Fibroblast of skin of left biceps (primary cell): ENCODE measurements at places on chromosomes 5 and 9.
A peak's percentile ranks its signal among the peaks of the same experiment; 100 is the strongest.

DNA sequence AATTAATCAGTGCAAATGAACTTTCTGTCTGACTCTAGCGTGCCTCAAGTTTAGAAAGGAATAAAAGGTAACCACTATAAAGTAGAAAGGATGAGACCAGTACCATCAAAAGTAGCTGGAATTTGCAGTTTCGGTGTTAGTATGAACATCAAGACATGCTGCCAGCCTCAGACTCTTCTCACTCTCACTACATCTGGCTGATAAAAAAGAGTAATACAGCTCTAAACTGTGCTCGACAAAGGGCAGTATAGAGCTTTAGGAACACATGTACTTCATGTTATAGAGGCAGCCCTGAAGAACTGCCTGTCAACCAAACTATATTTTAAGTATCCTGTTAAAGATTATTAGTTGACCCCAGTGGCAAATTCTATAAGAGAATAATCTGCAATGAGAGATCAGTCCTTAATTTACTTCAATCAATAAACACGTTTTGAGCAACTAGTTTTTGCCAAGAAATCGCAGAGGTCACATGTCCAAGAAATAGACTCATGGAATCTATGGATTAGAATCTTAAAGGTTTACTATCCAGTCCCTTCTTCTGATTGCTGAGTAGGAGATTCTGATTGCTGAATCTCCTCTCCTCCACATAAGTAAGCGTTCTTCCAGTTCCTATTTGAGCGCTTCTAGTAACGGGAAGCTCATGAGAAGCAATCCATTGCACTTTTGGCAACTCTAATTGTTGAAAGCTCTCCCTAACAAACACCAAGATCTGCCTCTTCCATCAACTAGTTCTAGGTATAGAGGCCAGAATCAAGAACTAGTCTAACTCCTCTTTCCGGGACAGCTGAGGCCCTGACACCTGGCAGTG, 941 bp downstream of the XPA start:
- no peak for DNase-seq

DNA sequence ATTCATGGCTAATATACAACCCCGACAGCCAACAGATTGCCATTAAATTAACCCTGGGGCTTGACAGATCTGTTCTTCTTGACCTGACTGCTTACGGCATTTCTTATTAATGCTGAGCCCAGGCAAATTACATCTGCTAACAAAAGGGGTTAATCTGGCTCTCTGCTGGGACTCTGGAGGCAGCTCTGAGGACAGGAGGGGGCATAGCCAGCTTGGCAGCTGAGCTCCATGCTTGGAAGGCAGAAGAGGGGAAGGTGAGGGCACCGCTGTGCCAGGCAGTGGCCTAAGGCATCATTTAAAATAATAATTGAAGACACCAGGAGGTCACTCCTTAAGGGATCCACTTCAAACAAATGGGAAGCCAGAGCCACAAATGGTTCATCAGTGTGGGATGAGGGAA, 126.0 kb upstream of the GPR151 start:
- DNase-seq = no peak

- DNase-seq = peak; percentile 87
Measured at GRCh38 chr5:42840269-42840668, 28.6 kb upstream of the SELENOP start.

DNA sequence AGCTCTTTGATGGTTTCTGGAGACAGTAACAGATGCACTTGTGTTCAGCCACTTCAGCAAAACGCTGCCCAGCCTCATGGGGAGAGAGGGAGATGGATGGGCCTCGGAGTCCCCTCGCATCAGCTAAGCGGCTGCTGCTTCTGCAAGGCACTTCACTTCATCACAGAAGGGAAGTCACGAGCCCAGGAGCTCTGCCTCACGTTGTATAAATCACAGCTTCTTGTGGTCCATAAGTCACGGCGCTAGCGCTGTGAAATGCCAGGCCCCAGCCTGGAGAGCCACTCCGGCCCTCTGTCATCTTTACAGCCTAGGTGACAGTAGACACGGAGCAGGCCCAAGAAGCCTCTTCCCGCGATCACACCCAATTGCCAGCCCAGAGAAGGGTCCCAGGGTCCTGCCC, 23.4 kb downstream of the DBH start:
- no peak for DNase-seq

GRCh38 chr5:78523314-78524193, 125.0 kb downstream of the LHFPL2 start:
- DNase-seq = no peak

GRCh38 chr5:75091597-75091996, 39.2 kb upstream of the GCNT4 start:
- no peak for DNase-seq

DNA sequence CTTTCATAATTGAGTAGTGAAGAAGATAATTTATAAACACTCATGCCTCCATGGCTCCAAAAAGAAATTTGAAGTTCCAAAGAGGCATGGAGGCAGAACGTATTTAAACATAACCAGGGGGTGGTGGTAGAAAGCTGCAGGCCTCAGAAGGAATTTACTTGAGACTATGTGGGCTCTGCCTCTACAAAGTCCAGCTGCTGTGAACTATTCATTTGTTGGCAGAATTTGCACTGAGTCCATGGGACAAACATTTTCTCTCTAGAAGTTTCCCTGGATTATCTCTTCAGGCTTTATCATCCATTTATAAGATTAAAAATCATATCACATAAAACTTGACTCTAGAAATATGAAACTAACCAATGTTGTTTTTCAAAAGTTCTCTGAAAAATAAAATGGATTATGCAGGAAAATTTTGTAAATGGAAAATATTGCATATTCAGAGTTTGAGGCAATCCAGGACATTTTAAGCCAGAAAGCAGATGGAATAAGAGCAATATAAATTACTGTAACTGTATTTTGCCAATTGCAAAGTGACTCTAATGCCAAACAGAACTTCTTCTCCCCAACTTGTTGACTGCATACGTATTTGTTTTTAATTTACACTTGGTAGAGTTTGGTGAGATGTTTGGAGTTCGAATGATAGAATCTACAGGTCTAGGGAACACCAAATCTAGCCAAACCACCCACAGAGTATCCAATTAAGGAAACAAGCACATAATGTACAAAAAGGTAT, 258.2 kb downstream of the ENC1 start:
- no peak for DNase-seq

GRCh38 chr9:23005156-23005555, 558.5 kb downstream of the DMRTA1 start:
- DNase-seq = peak; percentile 71

DNA sequence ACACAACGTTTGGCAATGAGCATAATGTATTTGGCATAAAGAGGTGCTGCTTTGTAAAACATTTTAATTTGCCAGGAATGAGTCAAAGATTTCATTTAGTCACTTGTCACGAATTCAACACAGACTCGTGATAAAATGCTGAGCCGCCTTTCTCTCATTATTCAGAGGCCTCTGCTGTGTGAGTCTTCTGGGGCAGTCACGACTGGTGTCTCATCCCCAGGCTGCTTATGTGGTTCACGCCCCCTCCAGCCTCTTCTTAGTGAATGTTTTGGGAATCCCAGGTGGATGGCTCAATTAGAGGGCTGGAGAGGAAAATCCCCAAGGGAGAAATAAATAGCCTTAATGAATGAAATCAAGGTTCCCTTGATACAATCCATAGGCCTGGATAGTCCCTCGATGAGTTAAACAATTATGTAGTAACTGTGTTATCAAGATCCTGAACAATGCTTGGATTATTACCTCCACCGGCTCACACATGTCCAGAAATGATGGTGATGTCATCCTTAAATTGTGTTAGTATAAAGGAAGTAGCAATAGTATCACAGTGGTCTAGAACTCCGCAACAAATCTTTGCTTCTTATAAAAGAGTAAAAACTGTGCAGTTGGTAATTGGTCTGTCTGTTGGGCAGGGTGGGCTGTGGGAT, 192.1 kb upstream of the ADAMTS16 start:
- no peak for DNase-seq

- no peak for DNase-seq
Measured at GRCh38 chr5:59371525-59372127, 521.9 kb downstream of the PDE4D start.

- no peak for DNase-seq
Measured at GRCh38 chr5:10246761-10247160, 2.9 kb downstream of the ATPSCKMT start.

DNA sequence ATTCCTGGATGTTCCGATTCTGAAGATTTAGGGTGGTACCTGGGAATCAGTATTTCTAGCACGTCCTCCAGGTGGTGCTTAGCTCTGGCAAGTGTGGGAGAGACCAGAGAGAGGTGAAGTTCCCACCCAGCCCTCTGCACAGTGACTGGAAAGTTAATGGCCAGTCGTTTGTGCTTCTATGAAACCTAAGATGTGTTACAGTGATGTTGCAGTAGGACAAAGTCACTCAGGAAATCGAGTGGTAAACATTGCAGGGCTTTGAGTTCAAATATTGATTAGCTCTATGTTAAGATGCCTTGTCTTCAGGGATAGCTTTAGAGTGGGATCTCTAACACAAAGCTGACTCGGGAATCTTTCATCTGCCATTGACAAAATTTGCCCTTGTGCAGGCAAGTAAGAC, 55.6 kb downstream of the PIK3R1 start:
- DNase-seq = no peak

GRCh38 chr9:133635533-133636531, at the start of gene DBH:
DBH (plus strand) TSS chr9:133636363; CDS start chr9:133636372, 9 bp downstream.
- DNase-seq = no peak

GRCh38 chr5:95448789-95449188, 57.6 kb downstream of the FAM81B start:
- no peak for DNase-seq

DNA sequence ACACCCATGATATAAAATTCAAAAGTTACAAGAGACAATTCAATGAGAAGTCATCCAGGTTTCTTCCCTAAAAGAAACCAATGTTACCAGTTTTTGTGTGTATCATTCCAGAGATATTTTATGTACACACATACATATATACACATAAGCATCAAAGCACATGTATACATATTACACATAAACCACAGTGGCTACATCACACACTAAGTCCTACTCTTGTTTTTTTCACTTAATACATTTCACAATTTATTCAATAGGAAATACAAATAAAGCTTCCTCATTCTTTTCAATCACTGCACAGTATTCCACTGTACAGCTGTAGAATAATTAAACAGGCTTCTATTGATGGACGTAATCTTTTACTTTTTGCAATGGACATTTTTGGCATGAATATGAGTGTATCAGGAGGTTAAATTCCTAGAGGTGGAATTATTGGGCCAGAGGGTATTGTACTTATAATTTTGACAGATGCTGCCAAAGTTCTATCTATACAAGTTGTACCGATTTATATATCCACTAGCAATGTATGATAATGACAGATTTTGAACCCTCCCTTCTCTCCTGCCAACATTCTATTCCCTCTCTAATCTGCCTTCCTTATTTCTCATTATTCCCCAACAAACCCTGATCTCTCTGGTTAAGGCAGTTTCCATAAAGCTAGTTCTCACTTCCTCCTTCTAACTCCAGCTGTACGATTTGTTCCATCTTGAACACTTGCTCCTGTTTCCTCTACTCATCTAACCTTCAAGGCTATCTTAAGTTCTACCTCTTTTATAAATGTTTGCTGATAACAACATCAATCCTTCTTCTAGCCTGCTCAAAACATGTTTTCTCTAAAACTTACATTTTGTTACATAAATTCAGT, 35.2 kb downstream of the MRPS27 start:
- DNase-seq = no peak

DNA sequence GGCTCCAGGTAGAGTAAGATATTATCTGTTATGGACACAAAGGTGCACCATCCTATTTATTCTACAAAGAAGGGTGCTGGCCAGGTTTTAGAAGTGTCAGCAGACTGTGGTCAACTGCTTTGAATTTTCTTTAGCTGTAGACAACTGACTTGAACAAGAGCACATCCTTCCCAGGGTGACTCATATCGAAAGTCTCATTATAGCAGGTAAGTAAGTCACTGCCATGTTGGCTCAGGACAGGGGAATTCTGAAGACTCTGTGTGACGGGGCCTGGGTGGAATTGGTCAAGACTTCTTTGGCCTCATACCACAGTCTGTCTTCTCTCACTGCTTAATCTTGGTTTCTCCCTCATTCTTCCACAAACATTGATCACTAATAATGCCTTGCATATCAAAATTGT, 214.5 kb upstream of the CDH9 start:
- no peak for DNase-seq

- DNase-seq = no peak
Measured at GRCh38 chr5:149804478-149805450, 74.7 kb downstream of the PPARGC1B start.

- DNase-seq = no peak
Measured at GRCh38 chr9:89175828-89176261, 2.8 kb downstream of the SHC3 start.

DNA sequence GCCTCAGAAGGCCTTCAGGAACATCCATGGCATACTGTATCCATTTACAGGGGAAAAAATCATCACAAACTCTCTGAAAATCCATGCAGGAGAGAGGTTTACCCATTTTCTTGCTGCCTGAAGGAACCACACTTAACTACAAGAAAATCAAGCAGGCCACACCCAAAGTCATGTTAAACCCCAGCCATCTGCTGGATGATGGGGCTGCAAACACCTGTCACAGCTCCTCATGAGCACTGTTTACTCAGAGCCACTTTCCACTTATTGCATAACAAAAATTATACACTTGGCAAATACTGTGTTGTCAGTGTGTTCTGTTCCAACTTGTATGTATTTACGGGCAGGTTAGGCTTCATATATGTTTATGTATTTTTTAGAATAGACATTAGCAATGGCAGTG, 35.8 kb downstream of the PPIC start:
- DNase-seq = no peak

DNA sequence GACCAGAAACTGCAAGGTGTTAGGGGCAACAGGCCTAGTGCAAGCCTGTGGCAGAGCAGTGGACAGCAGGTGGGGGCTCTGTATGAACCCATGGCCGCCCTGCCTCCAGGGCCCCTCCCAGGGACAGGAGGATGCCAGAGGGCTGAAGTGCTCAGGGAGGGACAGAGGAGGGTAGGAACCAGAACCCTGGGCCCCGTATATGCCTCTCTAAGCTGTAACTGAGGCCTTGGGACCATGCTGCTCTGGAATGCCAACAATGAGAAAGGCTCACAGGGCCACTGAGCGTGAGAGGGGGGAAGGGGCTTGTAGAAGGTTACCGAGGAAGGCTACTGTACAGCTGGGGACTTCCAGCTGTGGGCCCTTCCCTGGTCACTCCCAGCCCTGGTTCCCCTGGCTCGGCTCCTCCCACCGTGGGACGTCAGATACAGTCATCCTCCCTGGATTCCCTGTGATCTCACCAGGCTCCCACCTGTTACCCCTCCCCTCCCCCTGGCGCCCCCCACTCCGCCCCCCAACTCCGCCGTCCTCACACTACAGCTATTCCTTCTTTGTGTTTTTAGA, 21.1 kb downstream of the AQP7 start:
- no peak for DNase-seq

GRCh38 chr5:42963412-42963811, 76.7 kb downstream of the ANXA2R start:
- no peak for DNase-seq

GRCh38 chr5:147539053-147539452, 29.2 kb upstream of the DPYSL3 start:
- no peak for DNase-seq

GRCh38 chr9:131037335-131038255, 28.6 kb downstream of the LAMC3 start:
- DNase-seq = no peak

- no peak for DNase-seq
Measured at GRCh38 chr5:4924577-4924976, 215.6 kb upstream of the ADAMTS16 start.

GRCh38 chr9:82424599-82425120, 436.1 kb downstream of the SPATA31D1 start:
- no peak for DNase-seq
